ENCODE measurements at places on chromosomes 3 and 15.

- peak; percentile 92 for DNase-seq
Observed at GRCh38 chr15:31255732-31256377, 70.8 kb upstream of the KLF13 start.

GRCh38 chr15:40266828-40267304 lies 16.0 kb downstream of the ANKRD63 start:
- DNase-seq: no peak

GRCh38 chr3:126356373-126357264 lies 589 bp downstream of the KLF15 start:
- no peak for DNase-seq

DNA sequence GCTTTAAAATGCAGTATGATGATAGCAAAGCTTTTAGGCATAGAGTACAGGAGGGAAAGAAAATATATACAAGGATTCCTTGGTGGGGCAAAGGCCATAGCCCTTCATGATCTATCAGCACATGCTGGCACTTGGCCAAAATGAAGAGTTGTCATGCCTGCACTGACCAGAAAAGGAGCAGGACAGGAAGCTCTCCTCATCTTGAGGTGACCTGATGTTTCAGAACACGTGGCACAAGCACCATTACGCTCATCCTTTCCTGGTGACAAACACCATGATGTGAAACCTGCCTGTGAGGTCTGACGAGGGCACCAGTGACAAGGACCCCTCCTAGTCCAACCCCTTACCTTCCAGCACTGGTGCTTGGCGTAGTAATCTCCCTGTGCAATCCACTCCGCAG lies 77.9 kb upstream of the DCLK3 start:
- DNase-seq: no peak

DNA sequence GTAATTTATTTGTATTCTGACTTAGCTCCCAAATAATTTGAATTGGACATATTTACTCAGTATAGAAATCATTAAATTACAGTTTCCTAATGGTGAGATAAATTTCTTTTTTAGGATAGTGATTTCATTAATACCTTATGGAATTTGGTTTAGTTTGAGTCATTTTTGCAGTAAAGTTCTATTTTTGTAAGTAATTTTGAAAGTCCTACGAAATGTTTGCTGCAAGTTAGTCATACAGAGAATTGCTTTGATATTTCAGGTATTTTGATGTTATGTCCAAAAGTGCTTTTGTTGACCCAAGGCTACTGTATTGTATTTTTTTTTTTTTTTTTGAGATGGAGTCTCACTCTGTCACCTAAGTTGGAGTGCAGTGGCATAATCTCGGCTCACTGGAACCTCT lies 41.7 kb downstream of the TCF12 start:
- DNase-seq: no peak

DNA sequence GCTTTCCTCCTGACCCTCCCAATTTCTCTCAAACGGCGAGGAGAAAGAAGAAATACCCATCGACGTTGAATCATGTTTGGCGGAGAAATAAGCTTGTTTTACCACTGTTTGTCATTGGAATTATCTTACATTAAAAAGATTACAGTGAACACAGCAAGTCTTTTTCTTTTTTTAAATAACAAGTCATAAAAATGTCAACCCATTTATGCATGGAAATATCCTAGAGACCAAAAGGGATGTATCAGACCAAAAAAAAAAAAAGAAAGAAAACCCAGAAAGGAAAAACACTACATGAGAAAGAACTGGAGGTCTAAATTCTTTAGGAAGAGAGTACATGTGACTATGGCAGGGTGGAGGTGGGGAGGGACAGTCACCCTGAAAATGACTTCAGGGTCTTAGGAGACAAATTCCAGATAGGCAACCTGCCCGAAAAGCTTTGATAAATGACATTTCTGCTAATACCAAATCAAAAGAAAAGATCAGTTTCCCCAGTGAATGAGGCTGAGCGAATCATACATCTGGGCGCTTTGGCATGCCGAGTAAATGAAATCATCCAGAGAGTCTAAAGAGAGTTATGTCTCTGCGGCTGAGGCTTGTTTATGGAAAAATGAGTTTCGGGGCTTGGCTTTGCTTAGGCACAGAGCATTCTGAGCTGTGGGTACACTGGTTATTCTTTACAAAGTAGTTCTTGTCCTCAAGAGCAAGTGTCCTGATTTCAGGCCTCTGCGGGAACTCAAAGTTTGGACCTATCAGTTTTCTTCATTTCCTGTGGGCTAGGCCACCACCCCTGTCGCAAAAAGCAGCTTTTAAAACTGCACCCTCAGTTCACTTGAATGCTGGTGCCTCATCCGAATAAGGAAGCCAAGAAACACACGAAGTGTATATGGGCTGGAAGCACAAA lies 110.1 kb upstream of the TGFBR2 start:
- no peak for DNase-seq

GRCh38 chr3:47482366-47482765 lies 6.6 kb upstream of the SCAP start:
- DNase-seq: peak; percentile 33

DNA sequence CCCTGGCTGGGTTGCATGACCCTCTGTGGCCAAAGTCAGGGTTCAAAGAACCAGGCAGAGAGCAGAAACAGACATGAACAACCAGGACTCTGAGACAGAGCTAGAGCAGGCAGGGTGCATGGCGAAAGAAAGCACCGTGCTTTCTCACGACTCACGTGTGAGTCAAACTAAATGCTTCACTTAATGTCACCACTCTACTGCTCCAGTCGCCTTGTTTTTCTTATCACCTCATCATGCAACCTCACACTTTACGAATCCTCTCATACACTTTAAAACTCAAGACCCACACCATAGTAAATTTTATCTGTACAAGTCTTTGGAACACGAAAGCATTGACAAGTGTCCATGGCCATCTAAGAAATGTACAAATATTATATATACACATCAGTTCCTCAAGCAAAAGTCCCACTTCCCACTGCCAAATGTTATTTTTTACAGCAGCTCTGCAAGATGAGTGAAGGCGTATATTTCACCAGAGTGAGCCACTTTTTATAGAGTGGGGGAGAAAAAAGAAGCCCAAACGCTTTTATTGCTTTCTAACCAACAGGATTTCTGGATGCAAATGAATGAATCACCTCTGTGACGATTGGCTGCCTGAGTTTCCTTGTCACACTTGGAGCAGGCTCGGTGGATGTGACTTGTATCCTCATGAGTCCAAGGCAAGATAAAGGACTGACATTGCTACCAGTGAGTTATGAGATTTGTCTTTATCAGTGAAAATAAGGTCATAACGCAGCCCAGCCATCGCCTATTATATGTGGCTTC lies 16.0 kb upstream of the MEGF11 start:
- peak; percentile 27 for DNase-seq

- DNase-seq: no peak
Observed at GRCh38 chr3:172622916-172623700, 87.8 kb downstream of the NCEH1 start.

GRCh38 chr15:37057831-37058230 lies 42.5 kb downstream of the MEIS2 start:
- DNase-seq: no peak

- DNase-seq: no peak
Observed at GRCh38 chr3:150248888-150249681, 159.0 kb upstream of the TSC22D2 start.

DNA sequence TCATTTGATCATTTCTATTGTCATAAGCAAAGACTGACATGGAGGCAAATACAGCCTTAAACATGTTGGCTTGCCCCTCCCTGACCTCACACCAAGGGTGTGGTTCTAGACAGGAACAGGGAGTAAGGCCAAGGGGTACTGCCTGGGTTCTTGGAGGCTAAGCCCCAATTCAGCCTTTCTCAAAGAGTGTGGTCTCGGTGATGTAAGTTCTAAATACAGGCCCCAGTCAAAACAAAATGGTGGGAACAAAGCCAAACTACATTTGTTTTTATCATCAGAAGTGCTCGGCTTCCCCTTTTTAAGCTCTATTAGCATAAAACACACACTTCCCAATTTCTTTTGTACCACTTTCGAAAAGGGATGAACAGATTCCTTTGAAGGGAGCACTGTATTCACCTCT lies 129.5 kb downstream of the ATP8B4 start:
- no peak for DNase-seq

DNA sequence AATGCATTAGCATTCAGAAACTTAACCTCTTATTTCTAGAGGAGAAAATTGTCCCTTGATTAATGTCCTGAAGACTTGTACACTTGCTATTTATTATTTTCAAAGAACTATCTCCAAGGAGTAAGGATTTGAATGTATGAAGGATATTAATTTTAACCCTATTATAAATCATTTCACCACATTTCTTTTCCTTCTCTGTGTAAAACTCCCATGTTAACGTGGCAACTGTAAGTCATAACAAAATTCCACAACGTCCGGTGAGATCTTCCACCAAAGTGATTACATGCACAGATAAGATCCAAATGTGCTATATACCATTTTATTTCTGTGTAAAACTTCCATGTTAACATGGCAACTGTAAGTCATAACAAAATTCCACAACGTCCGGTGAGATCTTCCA lies 229.1 kb upstream of the ARHGEF26 start:
- no peak for DNase-seq

DNA sequence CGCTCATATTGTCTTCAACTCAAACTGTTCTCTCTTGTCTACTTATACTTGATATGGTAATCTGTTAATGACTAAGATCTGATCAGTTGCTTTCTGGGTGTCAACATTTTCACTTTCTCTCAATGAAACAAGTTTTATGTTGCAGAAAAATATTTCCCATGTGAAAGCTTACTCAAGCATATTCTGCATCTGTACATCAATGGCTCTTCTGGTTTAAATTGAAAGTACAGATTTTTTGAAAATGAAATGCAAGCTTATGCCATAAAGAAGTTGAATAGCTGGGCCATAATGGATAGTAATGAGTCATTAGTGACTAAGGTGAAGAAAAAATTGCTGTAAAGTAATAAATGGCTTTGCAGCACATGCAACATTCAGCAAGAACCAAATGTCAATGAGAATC lies 140.7 kb downstream of the BCHE start:
- no peak for DNase-seq

GRCh38 chr3:194967151-194968117 lies 281.8 kb downstream of the FAM43A start:
- DNase-seq: peak; percentile 16

- no peak for DNase-seq
Observed at GRCh38 chr15:70783610-70784022, 20.3 kb upstream of the UACA start.

- no peak for DNase-seq
Observed at GRCh38 chr3:106518516-106518915, 649.7 kb upstream of the CBLB start.

GRCh38 chr15:52171386-52171785 lies 19.8 kb downstream of the GNB5 start:
- DNase-seq: peak; percentile 32

- peak; percentile 24 for DNase-seq
Observed at GRCh38 chr15:94297558-94297957, 66.2 kb downstream of the MCTP2 start.

- DNase-seq: no peak
Observed at GRCh38 chr3:125083776-125084175, 28.0 kb upstream of the HEG1 start.

GRCh38 chr3:126536126-126536525 lies 12.2 kb downstream of the CHST13 start:
- no peak for DNase-seq

DNA sequence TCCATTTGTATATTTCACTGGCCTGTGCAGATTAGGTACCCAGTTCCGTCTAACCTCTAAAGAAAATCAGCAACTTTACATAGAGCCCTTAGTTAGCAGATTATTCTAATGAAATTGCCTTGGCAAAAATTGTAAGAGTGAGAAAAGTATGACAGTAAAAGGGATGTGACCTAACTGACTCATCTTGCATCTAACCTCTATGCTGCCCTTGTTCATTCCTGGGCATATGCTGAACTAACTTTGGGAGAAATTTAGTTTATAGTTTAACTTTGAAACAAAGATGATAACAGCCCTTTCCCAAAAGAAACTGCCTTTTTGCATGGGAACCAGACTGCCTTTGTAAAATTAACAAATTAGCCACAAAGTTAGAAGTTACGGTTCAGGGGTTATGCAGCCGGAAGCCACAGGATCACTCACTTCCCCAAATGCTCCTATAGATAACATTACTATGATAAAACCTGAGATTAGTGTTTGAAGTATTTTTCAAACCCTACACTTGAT lies 839.8 kb upstream of the ALCAM start:
- DNase-seq: no peak

- DNase-seq: peak; percentile 64
Observed at GRCh38 chr3:6736836-6737629, 123.9 kb upstream of the GRM7 start.

DNA sequence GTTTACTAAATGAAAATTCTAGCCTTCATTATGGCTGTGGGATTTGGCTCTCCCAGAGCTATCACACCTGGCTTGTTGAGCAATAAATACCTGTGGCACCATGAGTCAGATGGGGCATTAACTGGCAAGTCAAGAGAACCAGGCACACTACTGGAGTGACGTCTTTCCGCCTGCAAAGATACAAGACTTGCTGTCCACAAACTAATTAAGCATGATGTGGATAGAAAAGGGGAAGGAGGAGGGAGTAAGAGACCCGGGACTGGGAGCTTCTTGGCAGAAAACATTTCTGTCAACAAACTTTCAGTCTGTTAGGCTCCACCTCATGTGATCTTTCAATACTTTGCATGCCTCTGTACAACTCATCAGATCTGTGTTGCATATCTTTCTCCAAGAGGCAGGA lies 56.5 kb downstream of the CLDN1 start:
- no peak for DNase-seq

All from NCI-H524 (cell line).